ENCODE measurements at places on chromosomes 1 and 21.

- DNase-seq: no peak
Observed at GRCh38 chr1:155300553-155301329, 497 bp downstream of the PKLR start.

DNA sequence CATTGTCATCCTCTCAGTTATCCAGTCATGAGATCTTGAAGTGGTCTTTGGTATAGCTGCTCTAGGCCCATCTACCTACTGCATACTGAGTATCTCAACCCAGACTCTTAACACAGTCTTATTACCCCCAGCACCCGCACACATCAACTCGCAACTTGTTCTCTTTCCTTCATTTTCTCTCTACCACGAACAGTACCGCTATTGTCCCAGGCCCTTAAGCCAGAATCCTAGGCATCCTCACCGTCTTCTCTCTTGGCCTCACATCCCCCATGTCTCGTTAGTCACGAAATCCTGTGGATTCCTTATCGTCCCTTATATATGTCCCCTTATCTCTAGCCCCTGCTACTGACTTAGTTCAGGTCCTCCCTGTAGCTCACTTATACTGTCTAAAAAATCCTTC is 126.4 kb downstream of the TMEM53 start:
- DNase-seq: no peak

GRCh38 chr1:245802941-245803665 is 648.3 kb downstream of the KIF26B start:
- no peak for DNase-seq

GRCh38 chr1:236526079-236526478 is 2.3 kb downstream of the LGALS8 start:
- no peak for DNase-seq

GRCh38 chr1:93180723-93181613 is at the start of gene CCDC18:
Gene CCDC18, plus strand, starts transcription at chr1:93180724. Its CDS starts 2,638 bp downstream, at chr1:93183362.
- no peak for DNase-seq

DNA sequence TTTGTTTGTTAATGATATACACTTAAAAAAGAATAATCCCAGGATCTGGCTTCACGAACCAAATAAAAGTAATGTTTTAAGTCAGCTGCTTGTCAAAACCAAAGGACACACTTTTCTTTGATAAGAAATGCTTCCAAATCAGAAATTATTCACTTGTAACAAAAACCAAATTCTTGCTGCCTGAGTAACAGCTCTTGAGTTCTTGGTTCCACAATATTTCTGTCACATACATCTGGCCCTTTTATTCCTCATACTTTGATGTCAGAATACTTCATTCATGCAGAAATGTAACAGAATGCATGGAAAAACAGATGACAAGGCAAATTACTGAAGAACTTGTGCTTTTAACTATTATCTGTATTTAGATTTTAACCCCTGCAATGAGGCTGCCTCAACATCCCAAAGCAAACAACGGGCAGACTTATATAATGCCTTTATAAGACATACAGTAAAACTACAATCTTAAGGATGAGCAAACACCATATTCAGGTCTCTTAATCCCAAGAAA is 1.5 kb downstream of the VAMP4 start:
- DNase-seq: no peak

DNA sequence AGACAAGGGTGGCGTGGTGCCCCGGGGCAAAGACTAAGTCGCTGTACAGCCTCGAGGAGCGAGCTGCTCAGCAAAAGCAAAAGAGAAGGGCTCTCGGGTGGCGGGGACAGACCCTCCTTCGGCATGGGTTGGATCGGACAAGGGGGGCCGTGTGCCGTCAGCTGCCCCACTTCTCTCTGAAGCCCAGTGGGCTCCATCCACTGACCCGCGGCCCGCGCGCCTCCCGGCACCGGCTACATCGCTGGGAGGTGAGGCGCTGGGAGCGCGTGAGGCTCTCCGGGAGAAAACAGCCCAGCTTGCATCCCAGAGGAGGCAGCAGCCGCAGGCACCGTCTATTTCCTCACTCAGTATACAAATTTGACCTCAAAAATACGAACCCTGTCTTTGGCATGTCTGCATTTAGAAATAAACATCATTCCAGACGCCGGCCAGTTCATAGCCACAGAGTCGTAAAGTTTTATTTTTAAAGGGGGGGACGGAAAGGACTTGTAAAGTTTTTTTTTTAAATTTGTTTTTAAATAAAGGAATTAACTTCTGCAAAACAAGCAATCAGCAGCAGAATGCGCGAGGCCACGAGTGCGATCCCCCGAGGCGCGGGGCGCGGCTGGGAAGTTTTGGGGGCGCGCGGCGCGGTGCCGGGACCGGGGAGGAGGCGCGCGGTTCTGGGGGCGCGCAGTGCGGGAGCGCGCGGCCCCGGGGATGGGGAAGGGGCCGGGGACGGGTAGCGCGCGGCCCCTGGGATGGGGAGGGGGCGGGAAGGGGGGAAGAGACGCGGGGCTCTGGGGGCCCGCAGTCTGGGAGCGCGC is 689 bp upstream of the GPR137B start:
- peak; percentile 60 for DNase-seq

GRCh38 chr1:31871703-31872102 is 55.9 kb upstream of the SPOCD1 start:
- no peak for DNase-seq

Data from WTC11 (cell line).